ENCODE measurements at places on chromosomes 4 and X.

DNA sequence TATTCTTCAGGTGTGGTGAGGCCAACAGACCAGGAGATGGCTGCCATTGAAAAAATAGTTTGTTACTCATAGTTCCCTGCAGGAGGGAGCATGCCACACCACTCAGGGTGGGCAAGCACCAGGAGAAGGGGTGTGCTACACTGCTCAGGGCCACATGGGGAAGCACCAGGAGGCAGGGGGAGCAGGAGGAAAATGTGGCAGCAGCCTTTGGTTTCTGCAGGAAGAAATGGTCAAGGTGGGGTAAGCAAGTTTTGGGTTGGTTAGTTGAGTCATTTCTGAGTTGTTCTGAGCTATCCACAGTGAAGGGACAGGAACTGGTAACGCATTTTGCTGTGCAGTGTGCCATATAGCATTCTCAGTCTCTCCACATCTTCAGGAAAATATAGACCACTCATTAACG lies 23.8 kb downstream of the FGFBP1 start:
- DNase-seq: no peak

DNA sequence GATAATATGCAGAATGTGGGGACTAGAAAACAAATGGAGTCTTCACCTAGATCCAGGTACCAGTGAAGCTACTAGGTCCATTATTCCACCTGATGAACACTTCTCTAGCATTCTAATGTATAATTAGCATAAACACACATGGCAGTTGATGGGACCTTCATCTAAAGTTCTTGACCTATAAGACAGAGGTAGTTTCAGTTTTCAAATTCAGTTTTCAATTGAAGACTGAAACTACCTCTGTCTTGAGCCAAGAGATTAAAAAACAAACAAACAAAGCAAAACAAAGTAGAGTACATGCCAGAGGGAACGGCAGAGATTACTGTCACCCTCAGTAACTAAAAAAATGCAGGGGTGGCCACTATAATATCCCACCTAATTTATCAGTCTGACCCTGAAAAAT lies 199.9 kb upstream of the NEIL3 start:
- DNase-seq: no peak

DNA sequence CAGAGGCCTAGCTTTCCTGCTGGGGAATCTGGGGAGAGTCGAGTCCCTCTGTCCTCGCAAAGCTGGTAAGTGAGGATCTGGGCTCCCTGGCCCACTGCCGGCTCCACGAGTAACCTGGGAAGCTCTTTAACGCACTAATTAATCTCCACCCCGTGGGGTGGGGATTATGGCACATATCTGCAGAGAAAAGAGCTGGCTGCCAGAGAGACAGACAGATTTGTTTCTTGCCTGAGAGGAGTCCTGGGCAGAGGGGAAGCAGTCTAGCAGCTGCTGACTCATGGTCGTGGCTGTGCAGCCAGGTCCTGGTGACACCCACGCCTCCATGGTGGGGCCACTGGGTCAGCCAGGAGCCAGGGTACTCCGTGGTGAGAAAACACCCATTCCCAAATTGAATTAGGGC lies 14.0 kb downstream of the SORCS2 start:
- DNase-seq: peak; percentile 31

GRCh38 chr4:142838778-142839177 lies 7.3 kb downstream of the INPP4B start:
- no peak for DNase-seq

GRCh38 chr4:94947681-94948108 lies 189.9 kb downstream of the BMPR1B start:
- DNase-seq: no peak

DNA sequence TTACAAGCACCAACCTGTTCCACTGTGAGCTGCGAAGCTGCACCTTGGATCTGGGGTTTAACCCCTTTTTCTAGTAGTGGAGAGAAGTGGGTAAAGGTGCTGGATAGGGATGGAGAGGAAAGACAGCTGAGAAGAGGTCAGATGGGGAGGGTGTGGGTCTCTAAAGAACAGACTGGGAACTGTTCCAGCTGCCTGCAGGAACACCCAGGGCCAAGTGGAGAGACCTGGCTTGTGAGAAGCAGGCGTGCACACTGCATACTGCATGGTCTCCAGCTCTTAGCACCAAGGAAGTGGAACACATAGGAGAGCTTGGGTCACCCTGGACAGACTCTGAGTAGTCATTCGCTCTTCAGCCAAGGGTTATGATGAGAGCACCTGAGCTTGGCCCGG lies 16.1 kb downstream of the BCOR start:
- no peak for DNase-seq

GRCh38 chr4:107896158-107896645 lies 35.1 kb upstream of the CYP2U1 start:
- DNase-seq: no peak

DNA sequence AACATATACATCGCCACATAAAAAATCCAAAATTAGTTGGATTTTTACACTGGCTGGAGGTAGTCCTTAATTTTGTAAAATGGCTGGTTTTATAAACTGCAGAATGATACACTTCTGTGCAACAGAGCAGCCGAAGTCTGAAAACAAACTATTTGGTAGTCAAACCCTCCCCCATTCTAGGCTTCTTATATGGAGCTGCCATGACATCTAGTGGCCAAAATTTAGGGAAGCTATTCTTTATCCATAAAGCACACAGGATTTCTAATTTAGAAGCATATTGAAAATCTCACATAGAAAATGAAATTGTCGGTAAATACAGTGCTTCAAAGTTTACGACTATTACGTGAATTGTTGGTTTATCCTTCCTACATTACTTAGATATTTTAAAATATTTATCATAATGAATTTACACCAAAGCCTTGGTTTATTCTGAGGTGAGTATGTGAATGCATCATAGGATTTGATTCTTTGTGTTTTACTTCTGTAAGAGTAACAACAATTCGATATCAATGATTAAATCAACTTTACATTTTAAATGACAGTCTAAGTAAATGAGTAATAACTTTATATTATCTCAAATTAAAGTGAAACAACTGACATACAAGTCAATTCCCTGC lies 113.4 kb upstream of the FAM241A start:
- no peak for DNase-seq

GRCh38 chrX:101550362-101550750 lies at the start of gene ARMCX1:
TSS of gene ARMCX1 (plus strand) at chrX:101550547. CDS start at chrX:101552931, 2,384 bp downstream.
- DNase-seq: peak; percentile 11

- DNase-seq: no peak
These were observed 60.7 kb downstream of the HPGD start for GRCh38 chr4:174461466-174462106.

DNA sequence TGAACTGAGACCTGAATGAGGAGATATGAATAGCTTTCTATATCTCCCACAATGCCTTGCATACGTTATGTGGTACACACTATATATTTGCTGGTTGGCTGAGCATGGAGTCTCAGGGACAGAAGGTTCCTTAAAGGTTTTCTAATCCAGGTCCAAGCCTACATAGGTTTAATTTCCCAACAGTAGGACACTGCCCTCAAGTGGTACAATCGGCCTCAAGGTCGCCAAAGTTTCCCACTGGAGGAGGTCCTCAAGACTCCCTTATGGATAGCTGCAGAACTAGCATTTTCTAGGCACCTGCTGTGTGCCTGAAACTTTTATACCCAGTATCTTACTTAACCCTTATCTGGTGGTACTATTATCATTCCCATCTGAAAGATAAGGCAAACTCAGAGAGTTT lies 21.0 kb upstream of the EFNB1 start:
- no peak for DNase-seq

DNA sequence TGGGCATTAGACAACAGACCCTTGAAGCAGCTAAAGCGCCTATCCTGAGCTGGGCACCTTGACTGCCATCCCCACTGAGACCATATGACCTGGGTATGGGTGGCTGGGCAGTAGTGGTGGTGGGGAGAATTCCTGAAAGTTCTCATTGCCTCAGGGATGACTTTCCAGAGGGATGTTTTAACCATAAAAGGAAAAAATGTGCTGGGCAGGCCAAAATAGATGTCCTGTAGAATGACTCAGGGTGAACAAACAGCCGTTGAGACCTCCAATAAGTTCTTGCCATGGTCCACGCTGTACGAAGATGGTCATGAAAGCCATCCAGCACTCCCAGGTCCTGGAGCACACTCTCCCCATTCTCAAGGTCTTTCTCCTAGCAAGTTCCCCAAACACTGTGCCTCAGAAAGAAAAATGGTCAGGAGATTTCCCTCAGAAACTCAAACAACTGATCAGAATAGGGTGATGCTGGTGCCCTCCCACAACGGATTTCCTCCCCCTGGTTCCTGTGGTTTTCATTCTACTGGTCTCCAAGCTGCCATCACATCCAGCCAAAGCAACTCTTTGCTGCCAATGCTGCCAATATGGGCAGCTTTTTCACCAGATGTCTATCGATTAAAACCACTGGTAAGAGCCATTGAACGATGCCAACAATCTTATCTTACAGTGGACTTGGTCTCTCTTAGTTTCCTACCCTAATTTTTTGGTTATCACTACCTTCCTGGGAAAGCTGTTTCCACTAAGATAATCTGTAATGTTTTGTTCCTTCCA lies 11.2 kb downstream of the CDKN2AIP start:
- no peak for DNase-seq

- DNase-seq: no peak
These were observed 1183.9 kb downstream of the RPA4 start for GRCh38 chrX:98067611-98068010.

- DNase-seq: no peak
These were observed 127.3 kb downstream of the MAD2L1 start for GRCh38 chr4:119939071-119939995.

GRCh38 chr4:88788895-88789294 lies 91.3 kb upstream of the NAP1L5 start:
- DNase-seq: no peak

DNA sequence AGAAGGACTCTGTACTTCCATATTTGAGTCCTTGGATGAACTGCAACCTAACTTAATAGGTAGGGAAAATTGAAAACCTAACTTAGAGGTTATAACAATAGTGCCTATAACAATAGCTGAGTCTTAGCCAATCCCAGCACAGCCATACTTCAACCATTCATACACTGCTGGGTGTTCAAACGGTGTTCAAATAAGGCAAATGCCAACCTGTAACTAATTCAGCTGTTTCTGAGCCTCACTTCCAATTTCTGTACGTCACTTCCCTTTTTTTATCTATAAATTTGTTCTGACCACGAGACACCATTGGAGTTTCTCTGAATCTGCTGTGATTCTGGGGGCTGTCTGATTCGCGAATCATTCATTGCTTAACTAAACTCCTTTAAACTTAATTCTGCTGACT lies 9.6 kb upstream of the GRSF1 start:
- DNase-seq: no peak

DNA sequence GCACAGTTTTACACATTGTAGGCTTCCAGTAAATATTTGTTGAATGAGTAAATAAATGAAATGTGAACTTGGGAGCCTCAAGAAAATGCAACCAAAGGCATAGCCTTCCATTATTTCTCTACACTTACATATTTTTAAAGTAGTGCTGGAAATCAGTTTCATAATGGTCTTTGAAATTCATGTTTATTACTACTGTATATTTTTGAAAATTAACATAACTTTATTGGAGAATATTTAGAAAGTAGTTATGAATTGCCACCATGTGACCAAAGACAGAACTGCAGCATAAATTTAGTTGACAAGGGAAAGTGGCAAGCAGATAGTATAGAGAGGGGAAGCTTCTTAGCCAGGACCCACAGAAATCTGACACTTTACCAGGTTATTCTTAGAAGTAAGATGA lies 6.4 kb downstream of the TCEAL8 start:
- no peak for DNase-seq

DNA sequence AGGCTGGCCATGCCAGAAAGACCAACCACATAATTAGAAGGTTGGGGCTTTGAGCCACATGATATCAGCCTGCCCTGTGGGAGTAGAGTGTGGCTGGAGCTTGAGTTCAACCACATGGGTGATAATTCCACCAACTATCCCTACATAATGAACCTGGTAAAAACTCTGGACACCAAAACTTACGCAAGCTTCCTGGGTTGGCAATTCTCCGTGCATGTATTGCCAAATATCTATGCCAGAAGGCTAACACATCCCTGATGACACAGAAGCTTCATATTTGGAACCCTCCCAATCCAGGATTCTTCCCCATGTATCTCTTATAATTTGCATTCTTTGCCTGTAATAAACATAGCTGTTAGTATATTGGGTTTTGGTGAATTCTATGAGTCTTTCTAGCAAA lies 68.2 kb downstream of the FUNDC1 start:
- DNase-seq: no peak

DNA sequence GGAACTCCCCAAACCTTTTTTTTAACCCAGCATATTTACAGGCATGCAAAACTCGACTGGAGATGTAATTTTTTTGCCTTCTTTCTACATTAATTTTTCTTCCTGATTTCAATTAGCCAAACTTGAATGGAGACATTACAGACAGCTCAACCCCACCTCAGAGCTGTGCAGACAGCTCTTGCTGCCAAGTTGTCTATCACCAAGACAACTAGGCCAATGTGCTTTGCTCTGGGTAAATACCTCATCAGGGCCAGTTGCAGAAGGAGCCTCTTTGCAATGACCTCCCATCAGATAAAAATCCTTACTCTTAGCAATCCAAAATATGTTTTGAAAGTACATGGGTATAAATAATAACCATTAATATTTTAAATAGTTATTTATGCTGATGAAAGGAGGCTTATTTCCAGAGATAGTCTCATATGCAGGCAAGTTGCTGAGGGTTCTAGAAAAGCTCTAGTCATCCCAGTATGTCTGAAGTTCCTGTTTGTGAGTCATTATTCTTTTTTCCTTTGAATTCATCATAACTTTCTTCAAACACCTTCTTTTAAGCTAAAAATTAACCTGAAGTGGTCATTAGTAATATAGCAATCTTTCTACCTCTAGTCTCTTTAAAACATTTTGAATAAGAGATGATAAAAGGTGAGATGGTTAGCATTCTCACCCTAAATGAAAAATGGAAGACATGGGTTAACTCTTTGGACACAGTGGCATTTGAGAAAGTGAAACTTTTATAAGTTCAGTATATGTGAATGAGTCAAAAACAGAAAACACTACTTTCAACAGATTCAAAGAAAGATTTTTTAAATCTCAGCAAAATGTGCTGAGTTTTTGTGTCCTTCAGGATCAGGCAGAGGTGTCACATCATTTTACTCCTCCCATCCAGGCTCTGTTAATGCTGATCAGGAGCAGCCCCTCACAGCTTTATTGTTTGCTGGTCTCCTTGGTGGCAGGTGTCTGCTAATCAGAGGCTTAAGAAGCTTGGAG lies 475.5 kb upstream of the FGF16 start:
- DNase-seq: no peak

GRCh38 chr4:120540625-120541024 lies 381.9 kb downstream of the PRDM5 start:
- no peak for DNase-seq

DNA sequence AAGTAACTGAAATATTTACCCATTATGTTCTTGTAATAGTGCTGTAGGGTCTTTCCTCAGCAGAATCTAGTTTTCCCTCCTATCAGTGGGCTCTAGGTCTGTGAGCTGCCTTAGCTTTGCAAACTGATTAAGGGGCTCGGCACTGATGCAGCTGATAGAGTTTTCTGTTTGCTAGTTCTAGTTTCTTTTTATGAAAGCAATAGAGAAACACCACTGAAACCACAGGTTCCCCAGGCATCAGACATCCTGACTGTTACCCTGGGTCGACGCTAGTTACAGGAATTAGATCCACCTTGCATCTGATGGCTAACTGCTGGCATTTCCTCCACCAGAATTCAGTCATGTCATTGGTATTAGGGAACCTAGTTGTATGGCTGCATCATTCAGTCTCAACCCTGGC lies 225.0 kb upstream of the VCX start:
- DNase-seq: no peak

- no peak for DNase-seq
These were observed 3.4 kb upstream of the MRPL1 start for GRCh38 chr4:77859256-77859655.

- no peak for DNase-seq
These were observed 11.6 kb downstream of the MAGEB16 start for GRCh38 chrX:35809781-35810180.

GRCh38 chrX:103356130-103356798 lies at the start of gene TCEAL9:
TSS of gene TCEAL9 (plus strand) at chrX:103356506. CDS start at chrX:103357685, 1,179 bp downstream.
- DNase-seq: no peak
